ENCODE measurements at places on chromosomes 7 and 10. TPM values are rescaled to one million over a fixed set of nuclear protein-coding genes. Genes with fewer than 3 reads are reported as not detected.

The BMPER gene
- total RNA-seq = 12.2 TPM

The BBIP1 gene
- 62.3 TPM for total RNA-seq

The NRBF2 gene
- total RNA-seq = 20.1 TPM

The PALD1 gene
- total RNA-seq = 12.7 TPM

The PILRA gene
- 1.2 TPM for total RNA-seq

Measured in diencephalon (tissue), 1 donor.